ENCODE measurements at places on chromosomes 11 and 22. TPM values are rescaled to one million over a fixed set of nuclear protein-coding genes. Genes with fewer than 3 reads are reported as not detected.

The PPFIBP2 gene
- total RNA-seq: 9.4 TPM

The IGLL1 gene
- not detected for total RNA-seq

DNA sequence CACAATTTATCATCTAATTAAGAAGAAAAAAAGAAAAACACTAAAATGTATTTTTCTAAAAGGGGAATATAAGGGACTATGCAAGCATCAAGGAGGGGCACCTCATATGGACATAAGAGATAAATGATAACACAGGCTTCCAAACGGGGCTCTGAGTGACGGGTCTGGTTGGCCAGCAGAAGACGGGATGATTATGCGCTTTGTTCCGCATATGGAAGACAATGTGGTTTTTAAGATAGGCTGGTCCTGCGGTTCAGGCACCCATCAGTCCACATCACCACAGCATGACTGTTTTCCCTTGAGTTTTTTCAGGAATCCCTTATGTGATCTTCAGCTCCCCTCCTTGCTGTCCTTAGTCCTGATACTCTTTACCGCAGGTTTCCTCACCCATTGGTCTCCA is 404.6 kb downstream of the OPCML start:
- DNase-seq: no peak

GRCh38 chr11:13149991-13150390 is 127.6 kb upstream of the BMAL1 start:
- no peak for DNase-seq

DNA sequence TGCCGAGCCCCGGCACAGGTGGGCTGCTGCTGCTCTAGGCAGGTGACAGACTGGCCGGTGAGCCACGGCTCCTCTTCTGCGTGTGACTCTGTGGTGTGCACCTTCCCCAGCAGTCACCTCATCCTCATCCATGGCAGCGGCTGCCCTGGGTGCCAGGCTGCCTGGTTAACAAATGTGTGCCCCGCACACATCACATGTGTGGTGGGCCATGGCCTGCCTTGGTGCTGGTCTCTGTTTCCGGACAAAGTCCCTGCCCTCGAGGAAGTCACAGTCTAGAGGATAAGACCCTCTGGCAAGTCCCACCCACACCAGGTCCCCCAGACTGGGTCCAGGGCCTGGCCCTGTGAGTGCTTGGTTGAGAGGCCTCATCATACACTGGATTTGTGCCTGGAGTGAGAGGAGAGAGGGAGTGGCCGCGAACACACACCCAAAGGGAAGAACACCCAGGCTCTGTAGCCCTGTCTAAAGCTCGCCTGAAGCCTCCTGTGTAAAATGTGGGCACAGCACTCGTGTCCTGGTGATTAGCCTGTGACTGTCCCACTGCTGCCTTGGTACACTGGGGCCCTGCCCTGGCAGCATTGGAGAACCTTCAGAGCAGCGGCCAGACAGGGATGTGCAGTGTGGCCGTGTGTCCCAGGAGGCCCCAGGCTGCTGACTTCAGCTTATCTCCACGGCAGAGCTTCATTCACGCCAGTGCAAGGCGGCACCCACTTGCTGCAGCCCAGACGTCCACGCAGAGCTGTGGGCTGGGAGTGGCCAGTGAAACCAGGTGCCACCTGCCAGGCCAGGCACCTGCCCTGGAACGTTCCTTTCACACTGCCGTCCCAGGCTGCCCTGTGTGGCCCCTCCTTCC is 269.9 kb downstream of the TBC1D22A start:
- no peak for DNase-seq

DNA sequence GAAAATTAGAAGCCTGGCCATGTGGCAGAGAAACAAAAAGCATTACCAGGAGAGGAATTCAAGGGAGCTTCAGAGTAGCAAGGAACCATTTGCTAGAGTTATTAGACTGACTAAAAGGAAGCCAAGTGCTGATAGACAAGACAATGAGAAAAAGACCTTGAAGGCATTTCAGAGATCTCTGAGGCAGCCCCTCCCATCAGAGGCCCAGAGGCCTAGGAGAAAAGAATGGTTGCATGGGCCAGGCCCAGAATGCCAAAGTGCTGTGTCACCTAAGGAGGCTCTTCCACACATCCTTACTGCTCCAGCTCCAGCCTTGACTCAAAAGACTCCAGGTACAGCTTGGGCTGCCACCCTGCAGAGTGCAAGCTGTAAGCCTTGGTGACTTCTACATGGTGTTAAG is 61.8 kb upstream of the POU2AF2 start:
- peak; percentile 42 for DNase-seq

DNA sequence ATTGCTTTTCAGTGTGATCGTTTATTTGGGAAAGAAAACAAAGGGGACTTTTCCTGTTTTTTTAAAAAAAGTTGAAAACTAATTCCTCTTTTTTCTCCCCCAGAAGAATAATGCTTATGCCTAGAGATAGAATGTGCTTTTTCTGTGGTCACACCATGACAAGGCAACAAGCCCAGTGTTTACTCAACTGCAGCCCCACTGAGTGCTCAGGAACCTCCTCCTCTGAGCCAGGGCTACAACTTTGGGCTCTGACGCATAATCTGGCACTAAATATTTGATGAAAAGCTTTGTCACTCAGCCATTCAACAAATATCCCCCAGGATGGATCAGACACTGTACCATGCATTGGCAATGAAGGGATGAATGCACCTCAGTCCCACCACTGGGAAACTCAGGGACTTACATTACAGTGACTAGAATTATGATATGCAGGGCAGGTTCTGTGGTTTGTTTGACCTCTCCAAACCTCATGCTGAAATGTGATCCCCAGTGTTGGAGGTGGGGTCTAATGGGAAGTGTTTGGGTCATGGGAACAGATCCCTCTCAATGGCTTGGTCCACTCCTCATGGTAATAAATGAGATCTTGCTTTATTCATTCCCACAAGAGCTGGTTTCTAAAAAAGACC is 155.9 kb downstream of the CCDC34 start:
- no peak for DNase-seq

DNA sequence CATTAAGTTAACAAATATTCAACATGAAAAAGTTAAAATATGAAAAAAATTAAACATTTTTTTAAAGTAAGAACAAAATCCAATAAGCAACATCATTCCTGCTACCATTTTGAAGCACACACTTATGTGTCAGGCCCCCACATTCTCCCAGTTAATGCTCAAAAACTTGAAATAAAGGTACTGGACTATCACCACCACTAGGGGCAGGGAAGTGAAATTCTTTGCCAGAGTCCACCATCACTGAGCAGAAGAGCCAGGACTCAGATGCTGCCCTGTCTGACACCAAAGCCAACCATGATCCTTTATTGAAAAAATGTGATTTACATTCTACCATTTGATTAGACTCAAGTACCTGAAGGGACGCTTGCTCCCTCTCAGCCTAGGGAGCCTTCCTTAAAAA is 39.1 kb downstream of the PITPNB start:
- peak; percentile 54 for DNase-seq

GRCh38 chr11:133531458-133531857 is 843 bp downstream of the OPCML start:
- no peak for DNase-seq

Measured in IMR-90 (cell line).